Retina (tissue), 1 donor: ENCODE measurements at places on chromosomes 4 and X.

GRCh38 chr4:7780751-7781348, 158.8 kb downstream of the AFAP1 start:
- no peak for DNase-seq

DNA sequence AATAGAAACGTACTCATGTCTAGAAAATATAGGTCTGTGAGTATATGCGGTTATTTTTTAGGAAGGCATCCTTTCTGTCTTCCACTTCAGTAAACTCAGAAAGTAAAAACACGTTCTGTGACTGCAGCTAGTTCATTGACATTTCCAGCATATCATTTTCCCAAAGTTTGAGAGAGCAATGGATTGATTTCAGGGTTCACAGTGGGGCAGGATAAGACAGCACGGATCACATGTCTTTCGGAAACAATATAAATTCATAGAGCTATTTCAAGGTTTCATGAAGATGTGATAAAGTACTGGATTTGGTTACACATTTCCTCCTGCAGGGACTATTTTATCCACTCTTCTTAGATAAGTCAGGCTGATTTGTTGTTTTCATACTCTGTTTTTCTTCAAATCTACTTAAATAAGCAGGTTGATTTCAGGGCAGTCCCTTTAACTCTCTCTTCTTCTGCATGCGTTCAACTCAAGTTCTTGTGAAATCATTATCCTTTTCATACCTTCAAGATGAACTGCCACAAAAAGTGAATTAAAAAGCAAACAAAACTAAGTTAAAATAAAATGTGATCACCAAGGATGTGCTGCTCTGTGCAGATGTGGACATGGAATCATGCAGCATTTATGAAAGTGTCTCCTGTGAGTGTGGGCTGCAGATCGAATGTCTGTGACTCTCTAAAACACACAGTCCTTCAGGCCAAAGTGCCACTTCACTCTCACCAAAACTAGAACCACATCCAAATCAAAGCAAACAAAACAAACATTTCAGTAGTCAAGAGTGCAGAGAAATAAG, 187.7 kb downstream of the UNC5C start:
- DNase-seq: no peak

DNA sequence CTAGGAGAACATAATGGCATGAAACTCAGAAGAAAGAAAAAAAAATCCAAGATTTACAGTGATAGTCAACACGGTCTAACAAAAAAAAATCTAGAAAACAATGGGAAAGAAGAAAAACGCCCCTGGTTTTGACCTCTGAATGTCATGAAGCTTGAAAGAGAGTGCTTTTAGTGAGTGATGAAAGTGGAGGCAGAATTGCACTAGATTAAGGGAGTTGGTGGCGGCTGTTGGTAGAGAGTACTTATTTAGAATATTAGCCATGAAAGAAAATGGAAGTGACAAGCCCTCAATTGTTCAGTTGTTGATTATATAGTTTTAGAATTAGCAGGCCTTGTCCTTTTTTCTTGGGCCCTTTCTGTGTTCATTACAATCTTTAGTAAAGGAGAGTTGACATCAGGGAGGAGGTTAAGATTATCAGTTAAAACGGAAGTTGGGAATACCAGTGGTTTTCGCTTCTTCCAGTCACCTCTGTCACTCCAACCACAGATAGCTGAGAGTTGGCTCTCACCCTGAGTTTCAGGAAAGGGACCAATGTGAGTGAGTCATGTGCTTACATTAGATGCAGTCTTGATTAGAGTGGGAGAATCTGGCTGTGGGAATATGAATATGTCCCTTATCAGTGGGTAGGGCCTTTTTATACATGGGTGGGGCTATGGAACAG, 29.7 kb downstream of the EREG start:
- DNase-seq: no peak

DNA sequence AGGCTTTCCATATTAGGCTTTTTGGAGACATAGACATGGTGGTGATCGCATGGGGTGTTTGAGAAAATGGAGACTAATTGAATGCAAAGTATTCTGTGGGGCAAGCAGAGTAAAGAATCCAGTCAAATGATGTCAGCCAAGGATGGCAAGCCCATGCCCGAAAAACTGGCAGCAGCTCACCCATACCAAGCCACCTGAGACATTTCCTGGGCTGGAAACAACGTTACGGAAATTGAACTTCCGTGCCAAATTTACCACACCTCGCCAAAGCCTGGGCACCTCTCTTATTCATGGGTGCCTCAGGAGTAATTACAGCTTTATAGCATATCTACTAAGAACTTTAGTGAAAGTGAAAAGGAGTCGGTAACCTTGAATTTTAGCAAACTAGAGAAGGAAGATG, 166.4 kb downstream of the CBR4 start:
- no peak for DNase-seq

GRCh38 chrX:77065896-77066295, 381.3 kb upstream of the FGF16 start:
- no peak for DNase-seq

DNA sequence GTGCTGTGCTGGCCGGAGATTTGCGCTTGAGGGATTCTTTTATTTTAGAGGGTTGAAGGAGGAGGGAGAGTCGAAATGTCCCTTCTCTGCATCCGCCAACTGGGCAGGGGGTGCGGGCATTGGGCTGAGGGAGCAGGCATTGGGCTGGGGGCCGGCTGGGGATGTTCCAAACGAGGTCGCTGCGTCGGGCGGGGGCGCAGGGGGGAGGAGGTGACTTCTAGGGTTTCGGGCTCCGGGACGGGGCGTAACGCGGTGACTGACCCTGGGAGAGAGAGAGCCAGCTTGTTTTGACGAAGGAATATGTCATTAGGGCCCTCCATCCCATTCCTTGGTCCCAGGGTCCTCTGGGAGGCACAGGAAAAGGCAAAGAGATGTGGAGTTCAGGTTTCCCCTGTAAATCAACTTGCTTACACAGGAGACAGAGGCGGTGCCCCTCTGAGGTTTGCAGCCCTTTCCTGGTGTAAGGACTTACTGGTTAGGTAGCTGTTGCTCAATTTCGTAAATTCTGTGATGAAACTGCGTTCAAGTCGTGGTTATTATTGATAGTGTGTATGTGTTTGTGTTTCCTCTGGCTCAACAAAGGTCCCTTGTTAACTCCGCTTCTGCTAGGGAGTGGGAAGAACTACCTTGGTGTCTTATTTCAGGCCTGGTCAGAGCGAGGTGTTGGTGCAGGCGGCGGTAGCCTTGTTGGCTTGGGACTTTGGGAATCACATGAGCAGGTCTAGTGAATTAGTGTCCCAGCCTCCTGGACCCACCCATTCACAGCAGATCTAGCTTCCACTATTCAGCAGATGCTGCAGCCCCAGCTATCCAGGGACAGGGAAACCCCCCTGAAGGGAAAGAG, 716 bp downstream of the FHIP1A start:
- peak; percentile 54 for DNase-seq

GRCh38 chrX:18997916-18998315, 14.0 kb upstream of the PHKA2 start:
- DNase-seq: no peak

GRCh38 chrX:124475358-124475757, 129.0 kb downstream of the SH2D1A start:
- DNase-seq: no peak

GRCh38 chrX:349196-349595, 30.6 kb upstream of the GTPBP6 start:
- DNase-seq: no peak

DNA sequence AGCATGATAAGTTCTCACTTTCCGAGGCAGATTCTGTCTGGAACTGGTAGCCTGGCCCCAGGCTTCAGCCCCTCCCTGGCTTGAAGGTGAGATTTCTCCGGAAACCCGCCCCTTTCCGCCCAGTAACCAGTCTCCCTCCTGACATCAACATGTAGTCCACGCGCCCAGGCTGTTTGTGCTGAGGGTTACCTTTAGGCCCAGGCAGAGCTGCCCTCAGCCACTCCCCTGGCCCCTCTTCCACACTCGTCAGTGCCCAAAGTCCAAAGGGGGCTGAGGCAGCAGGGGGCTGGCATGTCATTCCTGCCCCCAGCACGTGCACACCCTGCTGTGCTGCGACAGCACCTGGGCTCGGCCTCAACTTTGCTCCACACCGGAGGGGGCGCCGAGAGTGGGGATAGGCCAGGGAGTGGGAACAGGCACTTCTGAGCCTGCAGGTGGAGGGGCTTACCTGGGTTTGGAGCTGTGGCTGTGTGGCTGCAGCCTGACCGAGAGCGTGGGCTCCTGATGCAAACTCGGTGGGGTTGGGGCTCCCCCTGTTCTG, 69.5 kb upstream of the ANK2 start:
- DNase-seq: no peak

DNA sequence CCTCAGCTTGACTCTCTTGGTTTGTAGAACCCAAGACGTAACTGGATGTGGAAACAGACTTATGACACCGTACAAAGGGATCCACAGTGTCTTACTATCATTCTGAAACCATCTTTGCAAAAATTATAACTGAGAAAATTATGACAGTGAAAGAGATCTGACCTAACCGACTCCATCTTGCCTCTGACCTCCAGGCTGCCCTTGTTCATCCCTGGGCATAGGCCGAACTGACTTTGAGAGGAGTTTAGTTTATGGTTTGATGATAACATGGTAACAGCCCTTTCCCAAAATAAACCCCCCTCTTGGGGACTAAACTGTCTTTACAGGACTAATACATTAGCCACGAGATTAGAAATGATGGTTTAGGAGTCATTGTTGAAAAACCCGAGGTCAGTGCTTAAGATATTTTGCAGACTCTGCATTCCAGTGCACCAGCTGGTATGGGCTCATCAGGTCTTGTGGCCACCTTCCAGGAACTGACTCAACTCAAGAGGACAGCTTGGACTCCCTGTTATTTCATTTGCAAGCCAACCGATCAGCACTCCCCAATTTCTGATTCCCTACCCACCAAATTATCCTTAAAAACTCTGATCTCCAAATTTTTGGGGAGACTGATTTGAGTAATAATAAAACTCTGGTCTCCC, 49.6 kb downstream of the CASP3 start:
- DNase-seq: no peak

DNA sequence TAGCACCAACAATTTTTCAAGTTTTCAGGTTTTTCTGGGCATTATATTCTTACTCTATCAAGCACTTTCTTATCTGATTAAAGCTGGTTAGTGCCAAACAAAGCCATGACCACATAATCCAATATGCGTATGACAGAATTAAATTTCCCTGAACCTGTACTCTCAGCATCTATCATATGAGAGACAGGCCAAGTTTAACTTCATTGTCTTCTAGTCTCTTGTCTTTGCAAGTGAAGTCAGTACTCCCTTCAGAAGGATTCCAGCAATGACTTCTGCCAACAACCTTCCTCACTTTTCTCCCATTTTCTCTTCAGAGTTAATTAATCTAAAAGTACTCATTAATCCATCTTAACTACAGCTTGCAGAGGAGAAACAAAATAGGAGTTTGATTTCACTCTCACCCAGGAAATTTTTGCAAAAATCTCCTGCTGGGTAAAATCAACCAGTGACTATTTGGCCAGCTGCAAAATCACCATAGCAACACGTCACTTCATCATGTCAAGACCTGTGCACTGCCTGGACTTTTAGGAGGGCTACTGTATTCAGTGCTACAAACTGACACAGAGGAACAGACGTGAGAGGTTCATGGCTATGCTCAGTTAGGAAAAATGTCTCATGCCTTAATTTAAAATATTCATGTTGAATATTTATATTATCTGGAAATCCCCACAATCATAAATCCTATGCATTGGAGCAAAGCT, 208.4 kb downstream of the ANTXR2 start:
- DNase-seq: no peak

DNA sequence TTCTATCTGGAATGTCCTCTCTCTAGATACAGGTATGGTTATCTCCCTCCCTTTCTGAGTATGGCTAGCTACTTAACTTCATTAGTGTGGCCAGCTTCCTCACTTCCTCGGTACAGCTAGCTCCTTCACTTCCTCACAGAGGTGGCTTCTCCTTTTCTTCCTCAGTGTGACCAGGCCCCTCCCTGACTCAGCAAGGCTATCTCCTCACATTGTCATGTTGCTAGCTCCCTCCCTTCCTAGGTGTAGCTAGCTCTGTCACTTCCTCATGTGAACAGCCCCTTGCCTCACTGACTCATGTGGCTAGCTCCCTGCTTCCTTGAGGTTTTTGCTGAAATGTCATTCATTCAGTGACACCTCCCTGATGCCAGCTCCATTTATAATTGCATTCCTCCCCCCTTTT, 67.3 kb upstream of the DDIT4L start:
- DNase-seq: no peak

- no peak for DNase-seq
These were observed 171.4 kb downstream of the AASDH start for GRCh38 chr4:56215901-56216300.

- no peak for DNase-seq
These were observed 495.3 kb downstream of the UBE2NL start for GRCh38 chrX:144379156-144379555.

- no peak for DNase-seq
These were observed 410 bp downstream of the GNL3L start for GRCh38 chrX:54530357-54530900.

DNA sequence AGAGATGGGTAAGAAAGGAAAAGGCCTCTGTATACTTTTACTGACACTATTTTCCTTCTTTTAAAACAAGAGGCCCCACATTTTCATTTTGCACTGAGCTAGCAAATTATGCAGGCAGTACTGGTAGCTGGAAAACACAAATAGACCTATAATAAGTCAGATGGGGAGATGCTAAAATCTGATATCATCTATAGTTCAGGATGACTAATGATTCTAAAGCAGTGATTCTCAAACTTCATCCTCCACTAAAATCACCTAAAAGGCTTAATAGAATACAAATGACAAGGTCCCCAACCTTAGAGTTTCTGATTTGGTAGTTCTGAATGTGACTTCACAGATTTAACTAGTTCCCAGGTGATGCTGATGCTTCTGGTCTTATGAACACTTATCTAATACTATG, 247.3 kb upstream of the DIPK2B start:
- no peak for DNase-seq

DNA sequence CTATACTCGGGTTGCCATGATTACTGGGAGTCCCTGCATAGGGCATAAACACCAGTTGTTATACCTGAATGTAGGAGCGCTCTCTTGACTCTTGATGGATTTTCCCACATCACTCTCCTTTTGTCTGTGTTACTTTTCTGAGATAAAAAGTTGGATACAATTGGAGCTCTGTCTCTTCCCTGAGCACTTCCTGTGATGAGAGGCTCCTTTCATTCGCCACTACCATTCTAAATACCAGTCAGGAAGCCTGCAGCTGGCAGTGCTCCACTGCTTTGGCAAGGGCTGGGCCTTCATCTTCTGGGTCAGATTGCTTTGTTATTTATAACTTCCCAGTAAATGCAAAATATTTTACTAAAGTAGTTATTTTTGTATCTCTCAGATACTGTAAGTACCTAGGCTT, 13.9 kb downstream of the TCEANC start:
- DNase-seq: no peak

- peak; percentile 54 for DNase-seq
These were observed 23.6 kb downstream of the CA5B start for GRCh38 chrX:15761564-15762191.

- no peak for DNase-seq
These were observed 295.2 kb upstream of the DIAPH2 start for GRCh38 chrX:96389281-96390047.

- no peak for DNase-seq
These were observed 34.2 kb downstream of the MMRN1 start for GRCh38 chr4:89928838-89929237.

DNA sequence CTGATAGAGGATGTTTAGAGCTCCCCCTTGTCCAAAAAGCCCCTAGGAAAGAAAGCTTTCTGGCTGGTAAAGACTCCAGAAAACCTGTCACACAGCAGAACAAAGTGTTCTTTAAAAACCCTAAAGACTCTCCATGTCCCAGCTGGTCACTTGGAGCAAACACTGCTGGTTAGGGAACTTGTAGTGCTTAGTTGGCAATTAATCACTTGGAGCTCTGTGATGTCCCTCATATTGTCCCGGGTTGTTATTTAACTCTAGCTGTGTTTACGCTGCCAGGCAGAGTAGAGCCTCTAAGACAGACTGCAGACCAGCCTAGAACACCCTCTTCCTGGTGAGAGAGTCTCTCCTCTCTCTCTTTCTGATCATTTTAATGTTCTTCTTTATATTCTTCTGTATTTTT, 267.3 kb downstream of the BCOR start:
- no peak for DNase-seq
